Stimulated activated CD4-positive, alpha-beta T cell treated with anti-CD3 and anti-CD28 coated beads, TNF-alpha, amount 100 ng/mL, for 24 hours (primary cell): ENCODE measurements at places on chromosomes 7 and 10.

- DNase-seq, result no peak
Observed at GRCh38 chr7:50211130-50212015, 93.1 kb upstream of the IKZF1 start.

- DNase-seq, result no peak
Observed at GRCh38 chr7:55087521-55087961, 68.7 kb downstream of the EGFR start.

- no peak for DNase-seq
Observed at GRCh38 chr10:119896061-119896655, 3.6 kb downstream of the SEC23IP start.

DNA sequence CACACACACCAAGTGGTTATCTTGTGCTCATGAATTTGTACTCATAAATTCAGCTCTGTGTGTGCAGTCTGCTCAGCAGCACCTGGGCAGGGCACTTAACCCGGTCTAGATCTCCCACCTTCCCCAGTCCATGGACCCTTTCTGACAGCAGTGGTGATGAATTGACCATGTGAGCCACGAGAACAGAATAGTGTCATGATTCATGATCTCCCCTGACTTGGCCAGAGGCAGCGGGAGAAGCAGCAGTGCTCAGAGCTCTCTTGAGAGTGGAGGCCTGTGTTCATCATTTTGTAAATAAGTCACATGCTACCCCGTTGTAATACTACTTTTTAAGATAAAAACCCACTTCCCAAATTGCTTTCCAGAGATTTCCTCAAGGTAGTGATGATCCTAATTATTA, 74.2 kb downstream of the GALNT17 start:
- no peak for DNase-seq

DNA sequence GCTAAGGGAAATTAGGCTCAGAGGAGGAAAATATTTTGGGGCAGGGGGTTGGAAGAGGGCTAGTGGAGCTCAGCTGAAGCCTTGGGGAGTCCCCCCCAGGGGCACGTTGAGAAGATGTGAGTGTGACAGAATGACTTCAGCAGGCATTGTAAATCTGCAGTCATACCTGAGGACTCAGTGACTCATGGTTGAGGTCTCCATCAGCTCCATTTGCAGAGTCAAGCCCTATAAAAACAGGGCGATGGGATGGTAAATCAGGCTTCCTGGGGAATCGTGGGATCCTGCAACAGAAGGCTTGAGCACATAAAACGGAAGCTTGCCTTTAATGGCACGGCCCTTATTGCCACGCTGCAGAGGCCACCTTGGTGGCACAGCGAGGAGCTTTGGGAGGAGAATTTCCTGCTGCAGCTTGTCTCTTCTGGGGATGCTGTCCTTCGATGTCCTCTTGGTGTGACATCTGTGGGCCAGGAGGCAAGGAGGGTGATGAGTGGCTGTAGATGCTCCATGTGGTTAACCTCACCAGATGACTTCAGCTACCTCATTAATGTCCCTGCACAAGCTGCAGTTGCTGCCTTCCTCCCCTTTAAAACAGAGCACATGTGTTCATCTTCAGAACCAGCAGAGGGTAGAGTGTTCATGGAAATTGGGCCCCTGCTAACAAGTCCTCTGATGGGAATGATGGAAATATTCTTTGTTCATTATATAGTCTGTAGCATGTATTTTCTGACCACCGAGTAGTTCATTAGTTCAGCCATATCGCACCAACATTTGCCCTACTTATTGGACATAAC, 285.9 kb downstream of the LRMDA start:
- DNase-seq, result no peak

DNA sequence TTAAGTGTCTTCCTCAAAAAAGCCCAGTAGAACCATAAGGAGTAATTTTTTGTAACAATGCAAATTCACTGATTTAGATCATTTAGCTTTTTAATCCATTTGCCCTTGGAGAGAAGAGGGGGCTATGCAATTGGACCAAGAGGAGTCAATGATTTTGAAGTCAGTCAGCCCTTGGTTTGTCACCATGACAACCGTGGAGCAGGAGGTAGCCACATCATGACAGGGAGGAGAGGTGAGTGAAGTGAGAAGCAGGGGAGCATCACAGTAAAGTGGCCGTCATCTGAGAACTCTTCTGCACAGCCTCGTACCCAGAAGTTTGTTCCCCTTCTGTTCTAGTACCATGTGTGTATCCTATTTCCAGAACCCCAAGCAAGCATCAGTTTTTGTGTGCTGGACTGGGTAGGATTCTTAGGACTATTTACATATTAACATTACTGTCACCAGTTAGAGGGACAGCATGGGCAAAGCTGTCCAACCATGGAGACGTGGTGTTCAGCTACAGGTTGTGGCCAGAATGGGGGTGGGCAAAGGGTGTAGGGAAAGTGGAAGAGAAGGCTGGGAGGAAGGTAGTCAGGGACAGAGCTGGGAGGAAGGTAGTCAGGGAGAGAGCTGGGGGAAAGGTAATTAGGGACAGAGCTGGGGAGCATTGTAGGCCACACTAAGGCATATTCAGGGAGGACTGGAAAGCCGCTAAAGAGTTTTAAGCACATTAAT, 13.1 kb downstream of the UBE3C start:
- no peak for DNase-seq

DNA sequence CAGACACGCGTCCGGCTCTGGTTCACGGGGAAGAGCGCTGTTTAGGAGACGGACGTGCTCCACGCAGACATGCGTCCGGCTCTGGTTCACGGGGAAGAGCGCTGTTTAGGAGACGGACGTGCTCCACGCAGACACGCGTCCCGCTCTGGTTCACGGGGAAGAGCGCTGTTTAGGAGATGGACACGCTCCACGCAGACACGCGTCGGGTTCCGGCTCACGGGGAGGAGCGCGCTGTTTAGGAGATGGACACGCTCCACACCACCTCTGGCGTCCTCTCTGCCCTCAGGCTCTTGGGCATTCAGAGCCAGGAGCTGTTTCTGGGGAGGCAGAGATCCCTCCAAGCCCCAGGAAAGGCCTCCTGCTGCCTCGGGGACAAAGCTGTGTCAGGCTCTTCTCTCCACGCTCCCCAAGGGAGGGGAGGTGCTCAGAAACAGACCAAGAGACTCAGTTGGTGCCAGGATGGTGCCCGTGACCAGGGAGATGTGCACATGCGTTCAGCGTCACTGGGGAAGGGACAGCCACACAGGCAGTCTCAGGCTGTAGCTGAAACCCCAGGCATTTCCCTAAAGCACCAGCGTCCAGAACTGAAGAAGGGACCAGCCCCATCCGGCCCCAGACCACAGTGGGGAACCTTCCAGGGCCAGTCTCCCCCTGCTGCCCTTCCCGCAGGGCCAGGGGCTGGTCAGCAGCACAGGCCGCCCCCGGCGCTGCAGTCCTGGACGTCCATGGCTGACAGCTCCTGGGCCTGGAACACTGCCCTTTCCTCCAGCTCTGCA, 175.6 kb downstream of the ELFN1 start:
- no peak for DNase-seq

- DNase-seq, result no peak
Observed at GRCh38 chr7:16531707-16532106, 5.1 kb downstream of the LRRC72 start.

DNA sequence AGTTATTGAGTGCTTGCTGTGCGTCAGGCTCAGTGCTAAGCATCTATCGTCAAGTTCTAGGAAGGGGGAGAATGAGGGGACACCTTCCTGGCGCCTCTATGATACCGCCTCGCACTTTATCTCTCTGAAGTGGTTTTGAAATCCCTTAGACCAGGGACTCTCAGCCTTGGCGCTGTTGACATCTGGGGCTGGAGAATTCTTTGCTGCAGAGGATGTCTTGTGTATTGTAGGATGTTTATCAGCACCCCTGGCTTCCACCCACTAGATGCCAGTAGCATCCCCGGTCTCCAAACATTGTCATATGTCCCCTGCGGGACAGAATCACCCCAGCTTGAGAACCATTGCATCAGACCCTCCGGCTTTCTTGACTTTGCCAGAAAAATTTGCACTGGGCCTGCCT, 285.5 kb downstream of the CCDC3 start:
- no peak for DNase-seq

GRCh38 chr10:68727146-68727545, 6.1 kb downstream of the CCAR1 start:
- DNase-seq, result no peak

DNA sequence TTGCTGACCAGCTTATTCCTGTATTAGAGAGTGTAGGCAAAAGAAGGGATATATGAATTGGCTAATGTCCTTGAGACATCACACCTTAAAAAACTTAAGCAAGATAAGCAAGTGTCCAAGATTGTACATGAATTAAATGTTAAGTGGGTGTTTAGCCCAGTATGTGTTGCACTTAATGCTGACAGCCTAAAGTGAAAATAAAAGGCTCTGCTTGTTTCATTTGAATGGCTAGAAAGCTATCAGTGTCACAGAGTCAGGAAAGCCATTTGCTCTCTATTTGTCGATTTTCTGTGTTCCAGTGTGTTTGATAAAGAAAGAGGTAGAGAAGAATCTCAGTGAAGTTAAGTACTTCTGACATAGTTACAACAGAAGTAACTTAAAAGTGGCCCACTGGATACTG, 744.9 kb downstream of the ANKRD7 start:
- no peak for DNase-seq

DNA sequence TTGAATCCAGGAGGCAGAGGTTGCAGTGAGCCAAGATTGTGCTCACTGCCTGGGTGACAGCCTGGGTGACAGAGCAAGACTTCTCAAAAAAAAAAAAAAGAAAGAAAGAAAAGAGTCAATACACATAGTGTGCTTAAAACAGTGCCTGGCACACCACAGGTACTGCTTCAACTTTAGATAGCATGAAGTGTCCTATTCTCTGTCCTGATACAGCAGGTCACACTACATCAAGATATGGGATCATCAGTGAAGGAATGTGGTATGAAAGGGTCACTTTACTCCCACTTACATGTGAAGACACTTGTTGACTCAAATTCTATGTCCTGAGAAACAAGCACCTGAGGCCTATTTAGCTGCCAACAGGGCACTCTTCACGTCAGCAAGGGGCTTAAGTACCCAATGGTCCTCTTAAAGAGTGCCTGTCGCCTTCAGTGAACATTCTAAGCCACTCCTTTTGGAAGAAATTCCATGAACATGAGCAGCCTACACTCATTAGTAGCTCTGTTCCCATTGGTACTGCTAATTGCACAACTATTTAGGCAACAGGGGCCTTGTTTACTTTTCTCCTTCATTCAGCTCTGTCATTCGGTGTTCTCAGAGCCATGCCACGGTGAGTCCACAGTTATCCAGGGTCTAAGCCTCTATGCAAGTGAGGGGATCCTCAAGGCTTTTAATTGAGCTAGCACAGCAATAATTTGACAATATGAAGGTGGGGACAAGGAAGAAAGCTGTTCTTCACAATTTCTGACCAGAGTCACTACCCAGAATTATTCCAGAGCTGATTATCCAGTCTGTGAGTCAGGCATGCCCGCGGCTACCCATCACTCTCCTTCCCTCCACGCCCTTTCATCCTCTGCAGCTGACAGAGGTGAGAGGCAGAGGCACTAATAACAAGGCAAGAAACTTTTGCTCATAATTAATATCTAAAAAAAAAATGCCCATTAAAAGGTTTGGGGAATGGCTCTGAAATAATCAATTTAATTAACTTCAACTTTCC, 56.6 kb upstream of the PTN start:
- DNase-seq, result no peak

DNA sequence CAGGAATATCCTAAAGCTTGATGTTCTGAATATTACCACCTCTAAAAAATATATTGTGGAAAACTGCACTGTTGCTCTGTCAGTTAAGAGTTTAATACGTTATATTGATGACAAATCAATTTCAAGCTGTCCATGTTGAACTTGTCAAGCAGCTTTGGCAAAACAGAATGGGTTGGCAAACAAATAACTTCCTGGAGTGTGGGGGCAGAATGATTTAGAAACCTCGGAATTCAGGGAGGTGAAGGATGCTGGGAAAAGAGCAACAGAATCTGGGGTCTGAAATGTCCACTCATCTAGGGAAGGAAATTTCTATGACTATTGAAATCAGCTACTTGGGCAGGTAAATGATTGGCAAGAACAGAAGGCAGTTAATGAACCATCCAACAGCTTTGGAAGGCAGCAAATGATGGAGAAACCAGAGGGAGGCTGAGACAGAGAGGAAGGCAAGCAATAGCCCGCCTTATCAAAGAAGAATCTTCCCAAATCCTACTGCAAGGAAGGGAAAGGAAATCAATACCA, 95.1 kb upstream of the PALS2 start:
- no peak for DNase-seq

DNA sequence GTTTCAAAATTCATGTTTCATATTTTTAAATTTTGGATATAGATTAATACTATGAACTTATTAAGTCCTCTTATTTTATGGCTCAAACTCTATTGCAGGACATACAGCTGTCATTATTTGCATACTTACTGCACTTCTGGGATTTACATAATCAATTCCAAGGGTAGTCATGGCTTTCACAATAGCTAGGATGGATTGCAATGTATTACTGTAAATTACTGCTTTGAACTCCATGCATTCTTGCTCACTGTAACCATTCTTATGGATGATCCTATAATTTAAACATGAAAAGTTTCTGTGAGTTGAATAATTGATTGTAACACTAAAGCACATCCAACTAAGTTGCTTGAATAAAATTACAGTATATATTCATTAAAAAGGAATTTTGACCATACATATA, 23.5 kb downstream of the GNAT3 start:
- DNase-seq, result no peak

GRCh38 chr7:83032195-83032594, 130.5 kb downstream of the PCLO start:
- no peak for DNase-seq

DNA sequence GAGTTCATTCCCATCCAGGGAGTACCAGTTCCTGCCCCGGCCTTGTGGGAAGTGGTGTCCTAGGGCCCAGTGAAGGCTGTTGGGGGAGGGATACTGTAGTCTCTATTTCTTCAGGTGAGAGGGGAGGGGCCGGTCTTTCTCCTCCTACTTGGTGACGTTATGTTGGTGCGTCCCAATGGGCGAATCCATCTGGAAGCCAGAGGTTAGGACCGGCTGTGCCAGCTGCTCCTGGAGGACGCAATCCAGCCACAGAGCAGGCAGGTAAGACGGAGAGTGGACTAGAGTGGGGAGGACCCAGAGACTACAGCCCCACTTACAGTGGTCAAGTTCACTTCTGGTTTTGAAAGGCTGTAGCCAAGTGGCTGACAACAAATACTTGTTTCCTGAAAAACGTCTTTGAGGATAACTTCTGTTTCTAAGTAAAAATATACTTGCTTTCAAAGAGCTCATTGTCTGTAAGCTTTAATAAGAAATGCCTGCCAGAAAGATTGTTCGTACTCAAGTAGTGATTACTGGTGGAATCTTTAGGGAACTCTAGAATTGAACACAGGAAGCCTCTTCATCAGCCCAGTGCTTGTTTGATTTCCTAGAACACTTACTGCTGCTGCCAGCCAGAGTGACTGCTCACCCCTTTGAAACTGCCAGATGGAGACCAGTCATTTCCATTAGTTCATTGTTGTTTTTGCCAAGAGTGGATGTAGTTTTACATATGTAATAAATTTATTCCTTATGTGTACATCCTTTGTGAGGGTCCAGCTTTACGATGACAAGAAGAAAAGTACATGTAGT, 25.4 kb downstream of the RBM33 start:
- DNase-seq, result no peak

GRCh38 chr7:17474724-17475344, 176.4 kb downstream of the AHR start:
- no peak for DNase-seq

GRCh38 chr7:41183741-41184140, 519.1 kb downstream of the INHBA start:
- no peak for DNase-seq
